ENCODE measurements at places on chromosomes 13 and 19.

GRCh38 chr19:5250127-5250659, 90.4 kb downstream of the PTPRS start:
- no peak for DNase-seq

DNA sequence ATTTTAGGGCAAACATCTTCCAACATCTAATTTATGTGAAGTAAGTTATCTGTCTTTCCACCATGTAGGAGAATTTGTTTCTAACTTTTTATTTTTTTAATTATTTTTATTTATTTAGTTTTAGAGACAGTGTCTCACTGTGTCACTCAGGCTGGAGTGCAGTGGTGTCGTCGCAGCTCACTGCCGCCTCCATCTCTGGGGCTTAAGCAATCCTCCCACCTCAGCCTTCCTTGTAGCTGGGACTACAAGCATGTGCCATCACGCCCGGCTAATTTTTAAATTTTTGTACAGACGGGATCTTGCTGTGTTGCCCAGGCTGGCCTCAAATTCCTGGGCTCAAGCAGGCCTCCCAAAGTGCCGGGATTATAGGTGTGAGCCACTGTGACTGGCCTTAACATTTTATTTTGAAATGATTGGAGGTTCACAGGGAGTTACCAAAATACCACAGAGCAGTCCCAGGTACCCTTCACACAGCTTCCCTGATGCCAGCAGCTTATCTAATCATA, 58.8 kb downstream of the CELF5 start:
- DNase-seq = no peak

DNA sequence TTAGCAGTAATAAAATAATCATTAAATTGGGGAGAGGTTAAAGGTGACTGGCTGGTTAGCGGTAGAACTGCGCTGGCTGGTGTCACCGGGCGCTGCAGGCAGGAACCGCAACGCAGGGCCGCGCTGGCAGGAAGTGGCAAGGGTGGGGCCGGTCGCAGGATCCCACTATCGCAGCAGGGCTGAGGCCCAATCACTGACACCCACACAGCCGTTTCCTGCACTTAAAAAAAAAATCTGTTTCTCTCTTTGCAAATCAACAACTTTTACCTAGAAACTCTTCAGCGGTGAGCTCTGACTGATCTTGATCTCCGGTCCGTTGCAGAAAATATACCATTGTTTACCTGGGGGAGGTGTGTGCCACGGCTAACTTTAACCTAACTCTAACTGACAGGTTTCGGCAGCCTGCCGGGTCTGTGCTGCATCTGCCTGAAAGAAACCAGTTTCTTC, 46.9 kb downstream of the KLF2 start:
- peak; percentile 96 for DNase-seq

DNA sequence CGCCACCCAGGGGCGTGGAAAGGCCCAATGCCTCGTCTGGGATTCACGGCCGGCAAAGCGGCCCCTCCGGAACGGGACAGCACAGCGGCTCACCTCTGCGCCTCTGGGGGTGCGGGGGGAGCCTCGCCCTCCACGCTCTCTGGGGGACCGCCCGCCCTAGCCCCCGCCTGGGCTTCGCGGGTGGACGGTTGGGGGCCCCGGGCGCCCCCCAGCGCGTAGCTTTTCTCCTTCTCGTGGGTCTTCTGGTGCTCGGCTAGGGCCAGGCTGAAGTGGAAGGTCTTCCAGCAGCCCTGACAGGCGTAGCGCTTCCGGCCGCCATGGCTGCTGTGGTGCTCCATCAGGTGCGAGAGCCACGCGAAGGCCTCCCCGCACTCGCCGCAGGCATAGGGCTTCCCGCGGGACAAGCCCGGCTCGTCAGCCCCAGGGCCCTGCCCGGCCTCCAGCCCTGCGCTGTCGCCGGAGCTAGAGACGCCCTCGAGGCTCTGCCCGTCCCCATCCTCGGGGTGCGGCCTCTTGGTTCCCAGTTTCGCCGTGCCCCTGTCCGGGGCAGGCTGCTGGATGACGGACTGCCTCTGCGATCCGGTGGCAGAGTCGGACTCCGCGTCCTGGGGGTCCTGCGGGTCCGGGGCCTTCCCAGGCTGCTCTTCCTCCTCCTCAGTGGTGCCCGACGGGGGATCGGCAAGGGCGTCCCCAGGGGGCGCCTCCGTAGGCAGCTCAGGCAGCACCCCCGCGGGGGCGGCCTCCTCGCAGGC, 13.3 kb downstream of the ZSCAN18 start:
- DNase-seq = no peak

GRCh38 chr19:16888629-16889365, at the start of gene F2RL3:
F2RL3 (plus strand) TSS chr19:16888999; CDS start chr19:16889190, 191 bp downstream.
- DNase-seq = peak; percentile 81

DNA sequence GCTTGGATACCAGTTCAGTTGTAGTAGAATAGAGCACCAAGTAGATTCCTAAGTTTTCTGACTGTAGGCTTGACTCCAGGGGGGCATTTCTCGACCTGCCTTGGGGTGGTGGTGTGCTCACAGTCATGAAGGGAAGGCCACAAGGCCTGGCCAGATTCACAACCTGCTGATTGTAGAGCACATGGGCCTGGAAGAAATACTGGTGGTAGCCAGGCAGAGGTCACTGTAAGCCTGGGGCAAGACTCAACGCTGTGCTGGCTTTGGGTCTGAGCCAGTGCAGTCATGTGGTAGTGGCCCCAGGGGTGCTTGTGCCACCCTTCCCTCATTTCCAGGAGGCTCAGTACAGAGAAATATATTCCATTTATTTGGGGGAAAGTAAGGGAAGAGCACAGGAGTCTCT, 832.3 kb upstream of the SLC10A2 start:
- DNase-seq = no peak

DNA sequence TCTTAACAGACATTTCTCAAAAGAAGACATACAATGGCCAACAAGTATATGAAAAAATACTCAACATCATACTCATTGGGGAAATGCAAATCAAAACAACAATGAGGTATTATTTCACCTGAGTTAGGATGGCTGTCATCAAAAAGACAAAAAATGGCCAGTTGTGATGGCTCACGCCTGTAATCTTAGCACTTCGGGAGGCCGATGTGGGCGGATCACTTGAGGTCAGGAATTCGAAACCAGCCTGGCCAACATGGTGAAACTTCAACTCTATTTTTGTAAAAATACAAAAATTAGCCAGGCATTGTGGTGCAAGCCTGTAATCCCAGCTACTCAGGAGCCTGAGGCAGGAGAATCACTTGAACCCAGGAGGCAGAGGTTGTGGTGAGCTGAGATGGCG, 22.0 kb downstream of the CEACAM16 start:
- DNase-seq = no peak

GRCh38 chr19:51456541-51457290, 1.5 kb downstream of the SIGLEC8 start:
- DNase-seq = no peak

DNA sequence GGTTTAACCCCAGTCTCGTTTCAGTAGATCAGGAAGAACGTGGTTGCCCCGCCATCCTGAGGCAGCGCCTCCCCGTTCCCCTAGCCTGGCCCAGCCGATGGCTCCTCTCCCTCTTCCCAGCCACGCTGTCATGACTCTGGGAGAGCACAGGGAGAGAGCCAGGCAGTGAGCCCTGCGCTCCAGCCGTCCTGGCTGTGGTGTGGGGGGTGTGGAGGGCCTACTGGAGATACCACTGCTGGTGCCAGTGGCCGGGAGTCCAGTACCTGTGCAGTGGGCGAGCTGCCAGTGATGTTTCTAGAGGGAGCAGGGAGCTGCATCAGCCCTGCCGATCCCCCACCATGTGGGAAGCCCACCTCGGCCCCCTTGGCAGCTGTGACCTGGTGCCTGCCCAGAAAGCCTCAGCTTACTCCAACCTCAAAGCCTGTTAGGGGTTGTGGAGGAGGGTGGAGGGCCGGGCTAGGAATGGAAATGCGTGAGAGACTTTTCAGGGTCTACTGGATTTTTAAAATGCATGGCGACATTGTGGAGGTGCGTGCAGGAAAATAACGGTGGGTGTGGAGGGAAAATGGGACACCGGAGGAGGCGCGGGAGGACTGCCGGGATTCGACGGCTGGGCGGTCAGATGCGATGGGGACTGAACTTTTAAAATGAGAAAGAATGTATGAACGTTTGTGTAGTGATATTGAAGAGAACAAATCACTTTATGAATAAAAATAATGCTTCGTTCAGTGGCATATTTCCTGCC, 4.9 kb downstream of the TEX29 start:
- peak; percentile 33 for DNase-seq

- DNase-seq = no peak
These were observed 107.2 kb downstream of the KCNRG start for GRCh38 chr13:50122455-50122854.

- DNase-seq = no peak
These were observed 598.6 kb upstream of the PCDH20 start for GRCh38 chr13:62014299-62014698.

DNA sequence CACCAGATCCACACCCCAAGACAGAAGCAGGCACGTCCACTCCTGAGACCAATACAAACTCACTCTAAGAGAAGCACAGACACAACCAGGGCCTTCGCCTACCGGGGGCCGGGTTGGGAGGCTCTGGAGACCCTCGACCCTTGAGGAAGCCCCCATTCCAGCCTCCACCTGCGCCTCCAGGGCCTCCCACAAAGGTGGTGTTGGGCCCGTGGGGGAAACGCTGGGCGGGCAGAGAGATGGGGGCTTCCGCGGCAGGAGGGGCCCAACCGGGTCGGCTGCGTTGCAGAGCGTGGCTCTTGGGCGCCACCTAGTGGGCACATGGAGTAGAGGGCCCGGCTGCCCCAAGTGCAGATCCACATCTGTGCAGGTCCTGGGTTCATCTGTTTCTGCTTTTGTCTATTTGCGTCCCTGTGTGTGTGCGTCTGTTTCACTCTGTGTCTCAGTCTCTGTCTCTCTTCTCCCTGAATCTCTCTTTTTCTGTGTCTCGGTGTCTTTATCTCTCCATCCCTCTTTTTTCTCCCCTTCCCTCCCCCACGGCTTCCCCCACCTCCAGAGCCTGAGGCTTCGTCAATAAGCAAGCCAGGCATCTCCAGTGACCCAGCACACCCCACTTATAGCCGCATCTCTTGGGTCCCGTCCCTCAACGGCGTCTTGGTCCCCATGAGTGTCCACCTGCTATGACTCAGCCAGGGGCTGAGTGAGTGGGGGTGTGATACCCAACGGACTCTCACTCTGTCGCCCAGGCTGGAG, 10.5 kb upstream of the TINCR start:
- DNase-seq = peak; percentile 82

GRCh38 chr13:113997845-113998751, 24.2 kb upstream of the C13orf46 start:
- DNase-seq = no peak

- DNase-seq = no peak
These were observed 16.1 kb downstream of the ZSWIM9 start for GRCh38 chr19:48186541-48186991.

DNA sequence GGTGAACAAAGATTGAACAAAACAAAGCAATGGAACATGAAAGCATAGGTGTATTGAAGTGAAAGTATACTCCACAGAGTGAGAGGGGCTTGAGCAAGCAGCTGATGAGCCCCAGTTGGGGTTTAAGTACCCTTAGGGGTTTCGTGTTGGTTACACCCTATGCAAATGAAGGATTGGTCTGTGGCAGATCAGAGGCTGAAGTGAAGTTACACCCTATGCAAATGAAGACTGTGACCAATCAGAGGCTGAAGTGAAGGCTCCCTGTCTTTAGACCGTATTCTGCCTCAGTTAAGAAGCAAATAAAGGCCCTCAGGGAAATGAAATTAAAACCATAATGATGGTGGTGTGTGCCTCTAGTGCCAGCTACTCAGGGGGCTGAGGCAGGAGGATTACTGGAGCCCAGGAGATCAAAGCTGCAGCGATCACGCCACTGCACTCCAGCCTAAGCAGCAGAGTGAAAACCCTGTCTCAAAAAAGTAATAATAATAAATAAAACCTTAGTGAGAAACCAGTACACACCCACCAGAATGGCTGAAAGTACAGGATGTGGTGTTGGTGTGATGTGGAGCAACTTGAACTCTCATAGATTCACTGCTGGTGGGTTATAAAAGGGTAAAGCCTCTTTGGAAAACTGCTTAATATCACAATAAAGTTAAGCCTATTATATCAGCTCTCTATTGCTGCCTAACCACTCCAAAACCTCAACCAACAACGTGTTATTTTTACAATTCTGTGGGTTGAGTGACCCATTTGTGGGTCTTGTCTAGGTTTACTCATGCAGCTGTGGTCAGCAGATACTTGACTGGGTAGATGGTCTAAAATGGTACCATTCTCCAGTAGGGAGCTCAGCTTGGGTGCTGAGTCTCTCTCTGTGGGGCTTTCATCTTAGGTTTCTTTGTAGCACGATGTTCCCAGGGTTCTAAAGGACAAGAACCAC, 12.8 kb upstream of the UPF3A start:
- DNase-seq = no peak

DNA sequence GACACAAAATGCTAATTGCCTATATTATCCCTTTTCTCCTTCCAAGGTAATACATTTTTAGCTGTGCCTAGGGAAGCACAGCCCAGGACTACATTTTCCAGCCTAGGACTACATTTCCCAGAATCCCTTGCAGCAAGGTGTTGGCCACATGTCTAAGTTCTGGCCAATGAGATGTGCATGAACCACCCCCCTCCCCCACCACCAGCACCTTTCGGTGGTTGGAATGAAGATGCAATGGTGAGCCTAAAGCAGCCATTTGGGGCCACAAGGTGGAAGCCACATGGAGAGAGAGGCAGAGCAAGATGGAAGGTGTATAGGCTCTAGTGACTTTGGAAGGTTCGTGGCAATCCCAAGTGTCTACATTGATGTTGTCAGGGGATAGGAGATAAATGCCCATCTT, 16.2 kb downstream of the UNC13A start:
- DNase-seq = no peak

- DNase-seq = no peak
These were observed 48.3 kb upstream of the TEX29 start for GRCh38 chr13:111272117-111272516.

DNA sequence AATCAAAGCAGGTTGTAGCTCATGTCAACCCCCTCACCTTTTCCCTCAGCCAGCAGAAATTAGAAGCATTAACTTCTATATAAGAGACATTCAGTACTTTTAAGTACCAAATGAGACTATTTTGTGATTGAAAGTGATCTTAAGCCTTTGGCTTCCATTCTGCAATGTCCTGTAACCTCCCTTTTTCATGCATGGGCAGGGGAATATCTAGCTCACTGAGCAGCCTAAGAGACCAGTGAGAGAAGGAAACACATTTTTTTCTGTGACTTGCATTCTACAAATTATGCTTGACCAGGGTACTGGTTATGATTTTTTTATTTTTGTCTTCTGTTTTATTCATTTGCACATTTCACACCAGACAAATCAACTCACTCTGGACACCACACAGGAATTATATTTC, 369.6 kb downstream of the KCTD12 start:
- DNase-seq = no peak

Measured in Peyer's patch (tissue), 4 donors.